ENCODE measurements at places on chromosomes 5 and 9.
A peak's percentile ranks its signal among the peaks of the same experiment; 100 is the strongest.

- no peak for DNase-seq
Measured at GRCh38 chr9:134315716-134316448, 10.4 kb upstream of the RXRA start.

GRCh38 chr5:10140195-10140973, 109.3 kb downstream of the ATPSCKMT start:
- DNase-seq: no peak

GRCh38 chr5:175895686-175896102, 24.3 kb downstream of the CPLX2 start:
- peak; percentile 44 for DNase-seq

DNA sequence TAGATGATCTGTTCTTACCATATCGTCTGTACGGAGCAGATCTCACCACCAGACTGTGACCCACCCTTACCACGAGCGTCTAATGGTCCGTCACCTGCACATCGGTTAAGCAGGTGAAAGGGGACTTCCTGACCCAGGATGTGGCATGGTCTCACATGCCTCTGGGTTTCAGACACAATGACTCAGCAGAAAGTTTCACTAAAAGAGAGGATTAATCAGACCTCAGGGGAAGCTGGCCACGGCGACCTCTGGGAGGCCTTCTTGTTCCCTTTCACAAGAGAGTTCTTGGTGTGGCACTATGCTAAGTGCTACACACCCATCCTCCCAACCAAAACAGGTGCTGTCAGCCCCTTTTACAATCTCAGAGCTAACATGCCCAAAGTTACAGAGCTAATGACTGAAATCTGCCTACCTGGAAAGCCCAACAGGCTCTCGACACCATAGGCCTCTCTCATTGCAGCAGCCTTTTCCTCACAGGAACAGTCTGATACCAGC, 41.6 kb downstream of the ADAMTS12 start:
- DNase-seq: no peak

DNA sequence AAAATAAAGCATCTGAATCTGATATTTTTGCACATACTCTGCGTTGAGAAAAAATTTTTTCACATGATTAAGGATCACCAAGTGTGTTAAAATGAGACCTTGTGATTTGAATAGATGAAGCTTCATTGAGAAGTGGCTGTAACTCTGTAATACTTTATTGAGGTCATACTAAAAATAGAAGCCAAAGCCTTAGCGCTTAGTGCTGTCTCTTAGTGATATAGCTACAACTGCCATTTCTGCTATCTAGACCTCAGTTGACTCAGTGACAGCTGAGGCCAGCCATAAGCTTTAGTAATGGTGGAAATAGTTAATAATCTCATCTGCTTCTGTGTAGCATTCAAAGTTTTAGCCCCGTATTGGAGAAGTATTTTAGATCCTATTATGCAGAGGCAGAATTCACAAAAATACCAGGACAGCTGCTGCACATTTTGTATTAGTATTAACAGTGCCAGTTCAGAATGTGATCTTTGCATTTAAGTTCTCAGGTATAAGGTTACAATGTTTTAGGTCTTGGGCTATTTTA, 107.4 kb upstream of the SGCD start:
- DNase-seq: no peak

- DNase-seq: no peak
Measured at GRCh38 chr5:111107371-111107770, 15.2 kb downstream of the WDR36 start.

- DNase-seq: no peak
Measured at GRCh38 chr9:113480612-113481011, 17.1 kb downstream of the RGS3 start.

DNA sequence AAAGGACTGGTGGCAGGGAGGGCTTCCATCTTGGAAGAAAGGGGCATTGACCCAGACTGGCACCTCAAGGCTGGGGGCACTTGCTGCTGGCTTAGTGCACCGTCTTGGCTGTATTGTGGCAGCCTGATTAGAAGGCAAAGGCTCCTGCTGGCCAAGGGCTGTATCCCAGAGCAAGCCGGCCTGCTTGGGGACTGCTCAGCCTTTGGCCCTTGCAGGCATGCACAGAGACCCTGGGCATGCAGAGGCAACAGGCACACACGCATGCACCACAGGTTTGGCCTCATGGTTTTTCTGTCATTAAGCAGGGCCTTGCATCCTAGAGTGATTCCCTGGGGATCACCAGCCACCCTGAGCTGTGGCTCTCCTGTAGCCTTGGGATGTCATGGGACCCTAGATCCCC, 29.0 kb downstream of the PITX1 start:
- no peak for DNase-seq

GRCh38 chr5:58787987-58788386, 205.1 kb downstream of the RAB3C start:
- no peak for DNase-seq

DNA sequence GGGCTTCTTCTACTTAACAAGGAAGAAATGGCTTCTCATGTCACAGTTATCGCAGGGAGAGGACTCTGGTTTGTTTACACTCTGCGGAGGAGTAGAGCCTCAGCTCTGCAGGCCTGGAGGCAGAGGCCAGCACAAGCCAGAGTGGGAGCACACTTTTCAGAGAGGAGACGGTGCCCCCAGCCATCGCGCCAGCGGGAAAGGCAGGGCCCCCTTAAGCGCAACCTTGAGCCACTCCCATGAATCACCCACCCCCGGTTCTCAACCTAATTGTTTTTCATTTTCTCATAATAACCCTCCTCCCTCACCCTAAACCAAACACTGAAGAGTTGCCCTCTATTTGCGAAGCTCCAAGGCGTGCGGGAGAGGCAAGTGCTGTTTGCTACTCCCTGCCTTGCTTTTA, 208.4 kb upstream of the TBCA start:
- DNase-seq: no peak

DNA sequence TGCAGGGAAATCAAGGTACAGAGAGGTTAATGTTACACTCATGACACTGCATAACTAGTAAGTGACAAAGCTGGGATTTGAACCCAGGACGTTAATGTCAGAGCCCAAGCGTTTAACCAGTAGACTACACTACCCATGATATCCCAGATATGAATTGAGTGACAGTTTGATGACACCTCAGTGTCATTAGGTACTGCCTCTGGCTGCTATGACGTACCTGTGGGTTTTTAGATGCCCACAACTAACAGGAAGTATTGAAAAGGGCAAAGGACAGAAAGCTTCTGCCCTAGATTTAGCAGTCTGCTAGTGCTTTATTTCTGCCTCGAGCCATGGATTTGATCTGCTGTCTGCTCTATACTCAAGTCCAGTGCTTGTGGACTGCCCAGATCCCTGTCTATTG, 56.2 kb downstream of the GLRA1 start:
- DNase-seq: peak; percentile 1

Data from effector memory CD4-positive, alpha-beta T cell (primary cell).